ENCODE measurements at places on chromosomes 6 and 20. TPM values are rescaled to one million over a fixed set of nuclear protein-coding genes. Genes with fewer than 3 reads are reported as not detected.

DNA sequence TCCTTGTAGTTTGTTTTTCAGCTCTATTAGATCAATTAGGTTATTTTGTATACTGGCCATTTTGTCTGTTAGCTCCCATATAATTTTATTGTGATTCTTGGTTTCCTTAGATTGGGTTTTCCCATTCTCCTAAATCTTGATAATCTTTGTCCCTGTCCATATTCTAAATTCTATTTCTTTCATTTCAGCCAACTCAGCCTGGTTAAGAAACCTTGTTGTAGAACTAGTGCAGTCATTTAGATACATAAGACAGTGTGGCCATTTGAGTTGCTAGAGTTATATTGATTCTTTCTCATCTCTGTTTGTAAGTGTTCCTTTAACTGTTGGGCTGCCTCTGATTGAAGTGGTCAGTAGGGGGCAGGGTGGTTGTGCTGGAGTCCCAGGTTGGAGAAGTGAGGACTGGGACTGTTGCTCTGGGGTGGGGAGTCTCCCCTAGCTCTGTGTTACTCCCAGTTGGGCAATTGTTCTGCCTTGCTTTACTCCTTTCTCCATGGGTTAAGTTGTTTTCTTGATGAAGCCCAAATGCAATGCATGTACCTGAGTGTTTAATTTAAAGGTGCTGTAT, 98.8 kb upstream of the NRN1 start:
- DNase-seq: no peak

DNA sequence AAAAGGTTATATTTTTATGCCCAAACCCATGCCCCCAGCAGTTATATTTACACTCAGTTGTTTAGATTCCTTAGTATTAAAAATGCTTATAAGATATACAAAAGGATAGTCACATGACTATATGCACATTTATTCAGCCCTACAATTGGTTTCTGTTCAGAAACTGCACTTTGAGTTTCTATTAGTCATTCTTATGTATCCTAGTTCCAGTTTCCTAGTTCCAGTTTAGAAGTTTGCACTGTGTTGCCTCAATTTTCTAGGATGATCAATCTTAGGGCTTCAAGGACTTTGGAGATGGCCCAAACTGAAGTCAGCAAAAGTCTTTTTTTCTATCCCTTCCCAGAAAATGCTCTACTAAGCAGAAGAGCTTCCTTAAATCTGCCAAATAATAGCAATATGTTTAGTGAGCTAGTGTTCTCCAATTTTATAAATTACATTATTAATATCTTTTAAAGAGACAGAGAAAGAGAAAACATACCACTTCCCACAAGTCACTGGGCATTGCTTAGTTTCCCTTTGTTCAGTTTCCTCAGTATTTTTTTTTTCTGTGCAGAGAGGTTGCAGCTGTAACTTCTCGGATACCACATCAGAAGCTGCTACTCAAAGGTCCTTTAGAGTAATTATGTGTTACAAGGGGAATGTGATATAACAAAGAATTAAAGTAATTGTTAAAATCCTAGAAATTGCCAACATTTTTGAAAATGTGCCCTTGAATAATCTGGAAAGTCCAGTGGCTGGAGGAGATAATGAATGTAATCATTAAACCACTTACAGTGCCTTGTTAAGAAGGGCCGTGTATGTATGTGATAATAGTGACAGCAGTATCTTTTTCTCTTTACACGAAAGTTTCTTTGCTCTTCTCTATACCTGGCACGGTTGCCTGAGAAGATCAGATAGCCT, 138.8 kb downstream of the KHDRBS2 start:
- DNase-seq: no peak

GRCh38 chr6:44411141-44411540, 23.6 kb downstream of the CDC5L start:
- no peak for DNase-seq

GRCh38 chr6:157660414-157660813, 162.6 kb upstream of the SNX9 start:
- DNase-seq: no peak

GRCh38 chr6:41273714-41274113, 12.8 kb downstream of the TREM1 start:
- DNase-seq: no peak

- peak; percentile 74 for DNase-seq
These were observed 16.6 kb upstream of the KIAA0408 start for GRCh38 chr6:127475823-127476176.

DNA sequence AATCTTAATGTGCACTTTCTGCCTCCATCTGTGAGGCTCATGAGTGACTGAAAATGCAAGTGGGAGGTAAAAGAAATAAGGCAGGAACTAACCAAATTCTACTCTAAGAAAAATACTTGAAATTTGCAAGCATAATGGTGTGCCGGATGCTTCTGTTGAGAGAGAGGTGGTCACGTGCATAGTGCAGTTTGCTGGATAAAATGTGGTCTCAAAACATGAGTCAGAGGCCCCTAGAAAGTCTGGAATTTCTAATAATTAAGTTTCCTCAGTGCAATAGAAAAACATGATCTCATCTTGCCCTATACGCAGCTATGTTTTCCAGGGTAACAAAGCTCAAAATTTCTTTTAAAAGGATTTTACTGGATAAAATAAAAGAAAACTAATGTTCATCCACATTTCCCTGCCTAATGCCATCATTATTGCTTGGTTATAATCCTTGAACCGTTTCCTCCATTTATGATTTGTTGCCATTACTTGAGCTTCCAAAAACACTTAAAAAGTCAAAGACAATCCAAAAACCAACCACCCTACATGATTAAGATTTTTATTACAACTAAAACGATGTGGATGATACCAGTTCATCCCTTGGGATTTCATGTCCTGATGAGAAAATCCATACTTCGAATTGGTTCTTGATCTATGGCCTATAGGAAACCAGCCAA, 351.7 kb upstream of the ARID1B start:
- no peak for DNase-seq

- DNase-seq: no peak
These were observed 8.3 kb upstream of the NPEPL1 start for GRCh38 chr20:58684291-58684690.

DNA sequence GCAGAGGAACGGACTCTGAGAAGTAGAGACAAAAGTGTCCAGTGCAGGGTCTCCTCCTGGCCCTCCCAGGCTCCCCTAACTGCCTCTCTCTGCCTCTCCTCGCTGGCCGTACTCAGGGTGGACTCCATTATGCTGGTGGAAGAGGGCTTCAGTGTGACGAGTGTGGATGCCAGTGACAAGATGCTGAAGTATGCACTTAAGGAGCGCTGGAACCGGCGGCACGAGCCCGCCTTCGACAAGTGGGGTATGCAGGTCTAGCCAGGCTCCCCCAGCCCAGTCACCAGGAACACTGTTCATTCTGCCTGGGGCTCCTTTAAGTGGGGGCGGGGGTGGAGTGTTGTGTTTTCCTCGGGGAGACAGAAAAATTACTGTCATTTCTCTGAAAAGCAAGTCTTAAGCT, 1.5 kb downstream of the GNMT start:
- DNase-seq: peak; percentile 48

DNA sequence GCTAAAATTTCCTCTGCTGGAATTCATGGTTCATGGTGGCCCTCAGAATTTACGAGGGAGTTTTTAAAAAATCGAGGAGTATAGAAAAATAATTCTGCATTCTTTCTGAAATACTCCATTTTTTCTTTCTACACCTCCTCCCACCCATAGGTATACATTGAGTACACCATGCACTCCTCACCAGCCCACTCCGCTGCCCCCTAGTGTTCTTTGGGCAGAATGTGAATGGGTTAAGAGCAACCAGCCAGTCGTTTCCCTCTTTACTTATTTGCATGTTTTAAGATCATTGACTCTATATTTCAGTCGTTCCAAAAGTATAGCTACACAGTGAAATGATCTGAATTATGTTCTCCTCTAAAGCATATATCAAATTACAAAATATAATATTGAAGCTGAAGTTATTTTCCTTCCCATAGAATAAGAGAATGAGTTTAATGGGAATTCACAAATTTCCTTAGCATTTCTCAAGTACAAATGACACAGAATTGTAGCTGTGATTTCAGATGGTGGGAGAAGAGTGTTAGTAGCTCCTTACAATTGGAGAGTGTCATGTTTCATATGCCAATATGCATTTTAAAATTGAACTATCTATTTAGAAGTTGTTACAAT, 977.7 kb upstream of the SLC35B3 start:
- no peak for DNase-seq

DNA sequence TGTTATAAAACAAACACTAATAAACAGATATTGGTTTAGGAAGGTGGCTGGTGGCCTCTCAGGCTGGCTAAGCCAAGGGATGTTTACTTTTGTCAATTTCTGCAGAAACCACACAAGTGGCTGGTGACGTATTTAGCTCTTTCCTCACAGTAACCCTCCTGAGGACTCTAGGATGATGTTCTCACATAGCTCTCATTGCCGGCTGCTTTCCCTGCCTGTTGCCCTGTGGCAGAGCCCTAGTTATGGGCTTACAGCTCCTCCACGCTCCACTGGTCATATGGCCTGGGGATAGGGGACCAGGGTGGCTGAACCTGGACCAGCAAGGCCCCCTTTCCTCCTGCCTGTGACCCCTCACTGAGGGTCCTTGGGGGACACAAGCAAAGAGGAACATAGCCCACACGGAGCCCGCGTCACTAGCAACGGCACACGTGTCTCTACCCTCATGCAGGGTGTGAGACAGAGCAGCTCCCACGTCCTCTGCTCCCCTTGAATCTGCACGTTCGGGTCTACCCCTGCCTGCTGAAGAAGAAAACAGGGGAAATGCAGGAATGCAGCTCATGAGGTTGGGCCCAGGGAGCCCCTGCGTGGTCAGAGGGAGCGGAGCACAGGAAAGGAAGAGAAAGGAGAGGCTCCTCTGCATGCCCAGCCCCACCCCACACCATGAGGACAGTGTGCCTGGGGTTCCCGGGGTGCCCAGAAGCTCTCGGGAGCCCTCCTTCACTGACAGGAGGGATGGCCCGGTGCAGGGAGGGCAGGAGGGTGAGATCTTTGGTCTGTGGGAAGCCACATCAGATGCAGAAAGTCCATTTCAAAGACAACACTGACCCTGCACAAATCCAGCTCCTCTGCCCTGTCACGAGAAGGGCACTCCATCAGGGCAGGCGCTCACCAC, 13.9 kb downstream of the RAMACL start:
- DNase-seq: no peak

DNA sequence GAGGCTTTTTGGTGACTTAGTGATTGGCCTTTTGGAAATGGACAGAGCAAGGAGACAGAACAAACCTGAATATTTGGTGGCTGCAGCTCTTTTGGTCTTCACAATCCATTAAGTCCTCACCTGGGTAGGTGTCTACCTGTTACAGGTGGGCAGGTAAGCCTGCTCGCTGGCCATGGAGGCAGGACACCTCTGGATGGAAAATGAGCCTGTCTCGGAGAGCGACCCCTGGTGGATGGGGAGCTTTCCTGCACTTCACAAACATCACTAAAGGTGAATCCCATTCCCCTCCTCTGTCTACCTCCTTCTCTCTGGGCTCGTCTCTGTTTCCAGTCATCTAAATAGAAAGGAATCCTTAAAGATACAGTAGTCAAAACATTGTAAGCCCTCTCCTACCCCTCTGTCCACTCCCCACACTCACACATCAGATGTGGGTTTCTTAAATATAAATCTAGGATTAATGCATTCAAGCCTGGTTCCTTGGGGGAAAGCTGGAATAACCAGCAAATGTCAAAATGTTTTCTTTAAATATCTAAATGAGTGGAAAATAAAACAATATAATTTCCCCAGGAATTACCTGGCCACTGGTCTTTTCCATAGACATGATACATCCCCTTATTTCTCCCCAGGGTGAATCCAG, 304.9 kb downstream of the CDH26 start:
- DNase-seq: peak; percentile 85

DSP gene
- total RNA-seq: 27.6 TPM

VWA7 gene
- not detected for total RNA-seq

C6orf141 gene
- not detected for total RNA-seq

ATP9A gene
- 11.4 TPM for total RNA-seq

PPP1R14C gene
- 0.28 TPM for total RNA-seq

DPPA5 gene
- not detected for total RNA-seq
